Stimulated activated CD4-positive, alpha-beta T cell treated with anti-CD3 and anti-CD28 coated beads, Interleukin-4, amount 100 ng/mL, for 1 hour (primary cell): ENCODE measurements at places on chromosomes 7 and 10.

- no peak for DNase-seq
These were observed 38.8 kb upstream of the ANTXRL start for GRCh38 chr10:46247808-46248569.

DNA sequence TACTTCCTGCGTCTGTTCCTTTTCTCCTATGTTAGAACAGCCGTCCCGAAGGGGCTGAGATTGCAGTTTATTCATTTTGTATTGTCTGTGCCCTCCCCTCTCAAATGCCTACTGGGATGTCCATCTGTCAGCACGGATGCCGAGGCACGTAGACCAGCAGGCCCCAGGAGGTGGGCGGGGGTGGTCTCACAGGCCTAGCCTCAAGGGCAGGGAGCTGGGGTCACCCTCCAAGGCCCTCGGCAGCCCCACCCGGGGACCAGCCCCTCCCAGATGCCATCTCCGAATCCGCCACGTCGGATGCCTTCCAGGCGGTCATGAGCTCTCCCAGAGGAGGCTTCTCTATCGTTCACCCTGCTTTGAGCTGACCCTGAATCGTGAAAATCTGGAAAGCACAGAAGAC, 59.7 kb downstream of the ELFN1 start:
- DNase-seq: no peak

DNA sequence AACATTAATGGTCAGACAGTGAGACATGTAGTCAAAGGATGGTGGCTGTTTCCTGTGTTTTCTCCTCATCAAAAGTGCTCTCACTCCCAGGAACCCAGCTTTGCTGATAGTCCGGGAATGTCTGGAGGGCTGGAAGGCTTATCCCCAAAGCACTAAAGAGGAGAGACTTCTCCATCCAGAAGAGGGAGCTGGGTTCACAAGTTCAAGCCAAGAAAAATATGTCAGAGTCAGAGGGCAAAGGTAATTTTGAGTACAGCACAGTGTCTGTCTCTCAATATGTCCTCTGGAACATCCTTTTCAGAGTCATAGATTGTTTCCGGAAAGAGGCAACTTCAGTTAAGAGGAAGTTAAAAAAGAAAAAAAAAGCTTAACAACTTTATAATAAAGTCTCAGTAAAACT, 281.5 kb upstream of the PHYHIPL start:
- no peak for DNase-seq

DNA sequence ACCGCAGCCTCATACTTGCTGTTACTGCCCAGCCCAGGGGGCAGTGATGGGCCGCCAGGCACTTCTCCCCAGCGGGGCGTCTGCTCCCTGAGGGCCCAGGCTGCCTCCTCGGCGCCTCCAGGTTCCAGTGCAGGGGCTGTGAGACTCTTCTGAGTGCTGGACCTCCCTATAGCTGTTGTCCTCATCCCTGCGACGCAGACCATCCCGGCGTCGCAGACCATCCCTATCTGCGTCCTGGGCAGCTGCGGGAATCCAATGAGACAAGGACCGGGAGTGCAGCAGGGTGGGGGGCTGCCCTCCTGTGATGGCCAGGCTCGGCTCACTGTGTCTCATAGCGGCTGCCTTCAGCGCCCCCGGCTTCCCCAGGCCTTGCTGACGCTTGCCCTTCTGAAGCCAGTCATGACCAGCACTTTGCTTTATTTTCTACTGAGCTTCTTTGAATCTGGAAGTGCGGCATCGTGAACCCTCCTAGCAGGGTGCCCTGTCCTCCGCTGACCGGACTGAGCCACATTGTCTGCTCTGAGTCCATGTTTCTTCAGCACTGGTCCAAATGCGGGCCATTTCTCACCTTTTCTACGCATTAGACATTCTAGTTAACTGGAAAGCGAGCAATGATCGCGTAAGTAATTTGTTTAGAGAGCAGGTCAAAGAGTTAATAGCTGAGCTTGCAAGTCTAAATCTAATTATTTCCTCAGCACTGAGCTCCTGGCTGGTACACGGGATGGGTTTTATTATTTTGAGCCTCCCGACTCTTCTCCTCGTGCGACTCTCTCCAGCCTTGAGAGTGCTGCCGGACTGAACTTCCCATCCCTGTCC, 339.5 kb downstream of the WDR37 start:
- DNase-seq: no peak

DNA sequence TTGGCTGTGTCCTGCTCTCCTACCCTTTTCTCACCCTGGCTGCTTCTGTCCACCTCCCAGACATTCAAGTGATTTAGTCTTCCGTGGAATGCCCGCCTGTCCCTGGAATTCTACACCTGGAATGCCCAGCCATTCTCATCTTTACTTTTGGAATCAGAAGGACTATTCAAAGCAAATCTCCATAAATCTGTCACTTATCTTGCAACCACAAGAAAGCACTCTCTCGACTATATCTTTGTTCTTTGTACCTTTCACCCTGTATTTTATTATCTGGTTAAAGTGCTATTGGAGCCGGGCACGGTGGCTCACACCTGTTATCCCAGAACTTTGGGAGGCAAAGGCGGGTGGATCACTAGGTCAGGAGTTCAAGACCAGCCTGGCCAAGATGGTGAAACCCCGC, 79.3 kb upstream of the KMT2E start:
- DNase-seq: no peak

GRCh38 chr10:55500931-55501559, 700.0 kb upstream of the PCDH15 start:
- DNase-seq: no peak

DNA sequence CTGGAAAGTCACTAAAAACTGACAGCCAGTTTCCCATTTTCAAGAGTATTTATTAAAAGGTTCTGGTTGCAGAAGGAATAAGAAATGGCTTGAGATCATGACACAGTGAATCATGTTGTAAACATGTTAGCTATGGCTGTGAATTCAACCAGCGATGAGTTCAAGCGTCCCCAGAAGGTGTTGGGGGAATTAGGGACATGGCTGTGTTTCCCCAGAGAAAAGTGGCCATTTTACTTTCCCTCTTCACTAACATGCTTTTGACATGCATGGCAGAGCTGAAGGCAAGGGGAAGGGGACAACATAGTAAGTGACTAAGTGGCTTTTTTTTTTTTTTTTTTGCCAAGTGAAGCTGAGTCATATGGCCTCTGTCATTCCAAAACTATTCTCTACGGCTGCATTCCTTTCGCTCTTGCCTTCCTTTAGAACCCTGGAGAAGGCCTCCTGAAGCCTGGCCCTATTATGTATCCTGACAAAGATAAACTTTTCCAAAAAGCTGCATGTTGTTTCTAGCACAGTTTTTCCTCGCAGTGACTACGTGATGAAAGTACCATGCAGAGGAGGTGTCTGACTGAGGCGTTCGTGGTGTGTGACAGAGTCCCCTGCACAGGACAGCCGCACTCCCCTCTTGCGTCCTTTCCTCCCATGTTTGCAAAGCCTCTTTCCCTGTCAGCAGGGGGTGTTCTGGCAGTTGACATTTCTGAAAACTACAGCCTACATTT, 46.9 kb downstream of the EGFR start:
- no peak for DNase-seq

DNA sequence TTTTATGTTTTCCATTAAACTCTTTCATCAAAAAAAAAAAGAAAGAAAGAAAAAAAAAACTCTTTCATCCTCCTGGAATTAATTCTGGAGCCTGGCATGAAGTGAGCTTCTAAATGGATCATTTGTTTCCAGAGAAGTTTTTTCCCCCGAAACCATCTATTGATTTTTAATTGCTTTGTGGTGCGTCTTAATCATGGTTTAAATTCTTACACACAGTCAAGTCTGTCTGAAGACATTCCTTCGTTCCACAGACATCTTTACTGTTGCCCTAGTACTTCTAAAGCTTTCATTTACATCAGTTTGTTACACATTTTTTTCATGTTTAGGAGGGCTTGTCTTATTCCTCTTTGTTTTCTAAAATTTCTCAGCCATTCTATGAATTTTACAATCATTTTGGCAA, 493.4 kb upstream of the FOXK1 start:
- no peak for DNase-seq

DNA sequence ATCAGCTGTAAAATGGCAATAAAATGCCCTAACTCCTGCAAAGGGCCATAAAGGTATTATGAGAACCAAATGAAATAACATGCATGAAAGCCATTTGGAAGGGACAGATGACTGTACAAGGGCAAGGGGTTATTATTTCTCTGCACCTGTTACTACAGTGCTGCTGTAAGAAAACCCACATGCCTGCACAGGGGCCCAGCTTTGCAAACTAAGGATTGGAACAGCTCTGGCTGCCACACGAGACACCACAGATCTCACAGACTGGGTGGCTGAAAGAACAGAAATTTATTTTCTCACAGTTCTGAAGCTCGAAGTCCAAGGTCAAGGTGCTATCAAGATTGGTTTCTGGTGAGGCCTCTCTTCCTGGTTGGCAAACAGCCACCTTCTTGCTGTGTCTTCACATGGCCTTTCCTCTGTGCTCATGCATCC, 409.0 kb upstream of the NRP1 start:
- no peak for DNase-seq

GRCh38 chr10:71005337-71006305, 117.3 kb upstream of the PCBD1 start:
- no peak for DNase-seq

- DNase-seq: no peak
These were observed 75.9 kb upstream of the CABCOCO1 start for GRCh38 chr10:61586829-61587228.

DNA sequence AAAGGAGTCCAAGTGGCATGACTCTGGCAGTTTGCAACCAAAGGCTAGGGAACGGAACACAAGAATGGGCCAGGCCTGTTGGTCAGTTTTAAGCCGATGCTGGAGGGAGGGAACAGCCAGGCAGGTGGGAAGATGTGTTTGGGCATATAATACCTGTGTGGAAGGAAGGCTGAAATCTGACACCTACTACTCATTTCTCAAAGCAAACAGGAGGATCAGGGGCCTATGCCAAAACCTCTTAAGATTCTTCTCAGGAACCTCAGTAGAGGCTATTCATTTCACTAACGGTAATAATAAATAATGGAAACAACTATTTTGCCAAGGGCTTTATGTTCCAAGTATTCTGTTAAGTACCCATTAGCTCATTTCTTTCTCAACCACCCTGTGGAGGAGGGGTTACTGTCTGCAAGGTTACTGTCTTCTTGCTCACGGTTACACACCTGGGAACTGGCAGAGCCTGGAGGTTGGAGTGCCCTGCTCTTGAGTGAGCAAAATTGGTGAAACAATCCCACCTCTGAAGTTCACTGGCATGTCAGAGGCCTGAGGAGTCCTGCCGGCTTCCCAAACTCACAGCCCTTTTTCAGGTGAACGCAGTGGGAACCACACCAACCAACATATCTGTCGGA, 35.5 kb downstream of the GOT1 start:
- DNase-seq: no peak

DNA sequence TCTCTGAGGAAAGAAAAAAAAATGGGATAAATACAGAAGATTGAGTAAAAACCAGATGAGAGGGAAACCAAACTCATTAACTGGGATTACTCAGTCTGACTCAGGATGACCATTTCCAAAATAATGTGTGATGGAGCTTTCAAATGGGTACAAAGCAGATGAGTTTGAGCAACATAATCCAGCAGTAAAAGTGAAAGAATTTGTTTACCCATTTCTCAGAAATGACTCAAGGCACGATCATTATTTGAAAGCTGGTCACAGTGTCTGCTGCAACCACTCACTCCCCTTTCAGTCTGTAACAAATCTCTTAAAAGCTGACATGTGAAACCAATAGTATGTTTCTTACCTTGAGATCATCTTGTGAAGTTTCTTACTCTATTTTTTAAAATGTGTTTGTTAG, 104.7 kb upstream of the KLF14 start:
- no peak for DNase-seq

DNA sequence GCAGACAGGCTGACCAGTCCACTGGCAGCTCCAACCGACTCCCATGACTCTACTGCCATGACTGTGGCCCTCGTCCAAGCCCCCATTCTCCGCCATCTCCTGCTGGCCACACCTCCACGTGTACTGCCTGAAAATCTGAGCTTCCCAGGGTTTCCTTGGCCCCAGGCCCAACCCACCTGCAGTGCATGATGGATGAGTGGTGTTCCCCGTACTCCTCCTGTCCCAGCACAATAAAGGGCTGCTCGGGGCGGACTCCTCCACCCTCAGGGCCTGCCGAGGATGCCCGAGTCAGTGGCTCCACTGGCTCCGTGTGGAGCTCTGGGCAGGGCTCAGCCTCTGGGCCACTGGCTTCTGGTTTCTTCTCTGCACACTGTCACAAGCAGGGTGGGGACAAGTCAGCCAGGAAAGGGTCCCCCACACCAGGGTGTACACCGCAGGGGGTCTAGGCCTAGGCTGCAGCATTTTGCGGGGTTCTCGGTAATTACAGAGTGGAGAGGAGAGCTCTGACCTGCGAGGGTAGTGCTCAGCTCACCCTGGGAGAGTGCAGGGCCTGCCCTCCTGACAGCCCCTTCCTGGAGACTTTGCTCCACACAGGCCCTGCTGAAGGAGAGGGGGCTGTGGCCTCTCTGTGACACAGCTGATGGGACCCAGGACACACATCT, 15.2 kb downstream of the WDR91 start:
- no peak for DNase-seq

- peak; percentile 56 for DNase-seq
These were observed 4.2 kb upstream of the UPP1 start for GRCh38 chr7:48084727-48085432.

DNA sequence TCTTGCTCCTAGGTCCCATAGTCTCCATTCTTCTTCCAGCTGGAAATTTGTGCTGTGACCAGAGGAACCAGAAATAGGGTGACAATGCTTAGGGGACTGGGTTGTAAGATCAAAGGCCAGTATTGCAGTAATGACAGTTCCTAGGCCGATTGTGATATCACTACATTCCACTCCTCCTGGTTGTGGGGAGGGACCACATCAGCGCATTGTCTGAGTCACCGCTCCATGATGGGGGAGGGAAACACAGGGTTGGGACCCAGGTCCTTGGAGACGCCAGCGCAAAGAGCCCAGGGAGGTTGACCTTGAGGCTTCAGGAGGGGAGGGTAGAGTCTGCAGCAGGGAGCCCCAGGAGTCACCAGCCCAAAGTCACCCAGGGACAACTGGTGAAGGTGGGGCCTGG, 20.8 kb upstream of the GGCT start:
- no peak for DNase-seq

GRCh38 chr10:69854511-69855345, 53.0 kb downstream of the COL13A1 start:
- no peak for DNase-seq

- no peak for DNase-seq
These were observed 309.3 kb downstream of the TCERG1L start for GRCh38 chr10:131002031-131002861.

- no peak for DNase-seq
These were observed 126.9 kb downstream of the VIPR2 start for GRCh38 chr7:159017741-159018140.

- DNase-seq: no peak
These were observed 560.8 kb downstream of the POM121L12 start for GRCh38 chr7:53596230-53596629.

- no peak for DNase-seq
These were observed 286.4 kb downstream of the ARHGAP12 start for GRCh38 chr10:31642281-31642680.
